Right lobe of liver (tissue), 6 donors: ENCODE measurements at places on chromosomes 13 and 19. TPM values are rescaled to one million over a fixed set of nuclear protein-coding genes. Genes with fewer than 3 reads are reported as not detected.

The JSRP1 gene
- total RNA-seq = 0.42 TPM

The SUPT5H gene
- 57.9 TPM for total RNA-seq

- no peak for DNase-seq
Measured at GRCh38 chr19:10454267-10454666, 33.9 kb downstream of the PDE4A start.

DNA sequence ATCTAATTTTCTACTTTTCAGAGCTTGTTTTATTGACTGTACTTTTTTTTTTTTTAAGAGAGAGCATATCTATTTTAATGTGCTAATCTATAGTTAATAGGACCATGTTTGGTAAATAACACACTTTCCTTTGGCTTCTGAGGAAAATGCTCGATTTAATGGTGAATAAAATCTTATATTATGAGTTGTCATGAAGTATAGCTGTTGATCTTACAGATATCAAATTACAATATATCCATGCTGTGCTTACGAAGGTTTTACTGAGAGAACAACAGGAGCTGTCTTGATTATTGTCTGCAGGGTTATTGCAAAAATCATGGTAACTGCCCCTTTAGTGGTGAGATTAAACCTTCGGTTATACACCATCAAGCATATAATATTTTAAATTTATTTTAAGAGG is 29.6 kb downstream of the URI1 start:
- no peak for DNase-seq

DNA sequence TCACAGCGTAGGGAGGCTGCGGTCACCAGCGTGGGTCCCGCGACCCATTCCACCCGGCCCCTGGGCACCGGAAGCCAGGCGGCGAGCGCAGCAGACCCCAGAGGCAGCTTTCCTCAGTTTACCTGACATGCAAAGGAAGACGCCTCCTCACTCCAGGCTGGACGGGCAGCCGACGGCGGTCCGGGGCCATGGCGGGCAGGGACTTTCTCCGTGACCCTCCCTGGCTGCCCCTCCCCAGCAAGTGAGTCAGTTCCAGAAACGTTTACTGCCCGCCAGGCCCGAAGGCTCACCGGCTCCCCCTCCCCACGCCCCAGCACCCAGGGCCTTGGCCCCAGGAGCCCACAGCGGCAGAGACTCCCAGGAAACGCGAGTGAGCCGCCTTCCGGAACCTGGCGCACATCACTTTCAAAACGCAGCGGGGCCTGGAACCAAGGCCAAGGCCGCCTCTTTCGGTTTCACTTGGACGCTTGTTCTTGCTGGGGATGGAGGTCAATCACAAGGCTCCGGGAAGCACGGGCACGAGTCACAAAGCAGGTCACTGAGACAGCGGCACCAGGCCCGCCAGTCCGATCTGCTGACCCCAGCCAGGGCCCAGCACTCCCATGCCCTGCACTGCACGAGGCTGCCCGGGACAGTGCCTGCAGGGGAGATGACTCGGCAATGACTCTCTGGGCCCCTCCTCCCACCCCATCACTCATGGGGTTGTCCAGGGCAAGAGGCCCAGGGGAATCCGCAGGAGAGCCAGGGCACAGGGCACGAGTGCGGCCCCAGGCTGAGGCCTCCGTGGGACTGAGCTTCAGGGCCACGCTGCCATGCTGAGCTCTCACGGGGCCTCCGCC is 5.3 kb downstream of the SBNO2 start:
- peak; percentile 86 for DNase-seq

- DNase-seq = no peak
Measured at GRCh38 chr13:41547251-41548000, 90.1 kb downstream of the RGCC start.
